ENCODE measurements at places on chromosomes 6 and 20.

DNA sequence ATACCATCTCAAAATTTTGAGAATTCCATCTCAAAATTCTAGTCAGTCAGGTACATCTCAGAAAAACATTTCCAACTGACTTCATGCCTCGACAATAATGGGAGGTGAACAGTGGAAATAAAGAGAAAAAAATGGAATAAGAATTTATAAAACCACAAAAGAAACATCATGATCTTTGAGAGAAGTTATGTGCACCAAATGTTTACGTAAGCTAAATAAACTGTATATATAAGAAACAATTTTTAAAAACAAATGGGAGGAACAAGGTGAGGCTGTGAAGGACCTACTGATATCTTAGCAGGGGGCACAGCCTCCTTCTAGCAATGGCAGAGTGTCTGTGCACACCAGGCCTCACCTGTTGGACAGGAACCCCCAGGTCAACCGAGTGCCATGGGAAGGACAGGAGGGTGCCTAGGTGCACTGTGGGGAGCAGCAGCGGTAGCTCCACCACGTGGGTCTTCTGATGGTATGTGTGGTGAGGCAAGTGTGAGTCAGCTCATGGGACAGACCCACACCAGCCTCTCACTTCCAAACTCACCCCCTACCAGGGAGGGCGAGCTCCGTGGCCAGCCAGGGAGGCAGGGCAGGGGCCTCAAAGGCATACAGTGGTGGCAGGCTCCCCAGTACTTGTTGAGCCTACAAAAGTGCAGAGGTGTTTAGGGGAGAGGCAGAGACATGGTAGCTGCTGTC lies 23.2 kb downstream of the DIDO1 start:
- no peak for DNase-seq

DNA sequence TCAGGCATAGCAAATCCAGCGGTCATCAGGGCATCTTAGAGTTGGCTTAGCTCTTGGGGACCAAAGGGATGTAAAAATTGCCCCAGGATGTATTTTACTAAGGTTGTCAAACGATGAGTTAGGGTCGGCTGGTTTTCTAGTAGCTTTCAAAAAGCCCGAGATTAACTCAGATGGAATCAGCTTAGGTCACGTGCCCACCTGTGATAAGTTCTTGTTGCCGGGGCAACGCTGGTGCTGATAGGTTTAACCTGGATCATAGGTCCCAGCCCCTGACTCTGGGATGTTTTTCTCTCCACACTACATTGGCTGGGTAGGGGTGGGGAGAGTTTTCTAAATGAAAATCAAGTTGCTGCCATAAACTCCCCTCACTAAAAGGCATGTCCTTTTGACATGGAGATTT lies 257.3 kb upstream of the SULF2 start:
- DNase-seq, result no peak

- DNase-seq, result no peak
These were observed 231.8 kb upstream of the RREB1 start for GRCh38 chr6:6875818-6876470.

- no peak for DNase-seq
These were observed 524.9 kb downstream of the PHF3 start for GRCh38 chr6:64160486-64160885.

- DNase-seq, result no peak
These were observed 20.3 kb downstream of the CCDC170 start for GRCh38 chr6:151514000-151514730.

DNA sequence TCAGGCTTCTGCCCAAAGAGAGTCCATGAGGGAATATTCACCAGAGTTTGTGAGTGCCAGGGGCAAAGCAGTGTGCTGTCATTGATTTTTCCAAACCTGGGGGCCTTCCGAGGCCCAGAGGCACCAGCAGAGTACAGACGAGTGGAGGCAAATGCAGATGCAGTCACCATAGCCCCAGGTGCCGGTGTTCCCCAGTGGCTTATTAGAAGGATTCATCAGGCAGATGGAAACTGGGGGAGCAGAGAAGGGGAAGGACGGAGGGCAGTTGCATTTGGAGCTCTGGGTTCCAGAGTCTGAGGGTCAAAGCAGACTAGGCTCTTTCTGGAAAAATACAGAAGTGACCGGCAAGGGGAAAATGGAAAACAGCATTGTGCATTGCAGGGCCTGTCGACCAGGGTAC lies 184.2 kb downstream of the ANKRD60 start:
- DNase-seq, result no peak

DNA sequence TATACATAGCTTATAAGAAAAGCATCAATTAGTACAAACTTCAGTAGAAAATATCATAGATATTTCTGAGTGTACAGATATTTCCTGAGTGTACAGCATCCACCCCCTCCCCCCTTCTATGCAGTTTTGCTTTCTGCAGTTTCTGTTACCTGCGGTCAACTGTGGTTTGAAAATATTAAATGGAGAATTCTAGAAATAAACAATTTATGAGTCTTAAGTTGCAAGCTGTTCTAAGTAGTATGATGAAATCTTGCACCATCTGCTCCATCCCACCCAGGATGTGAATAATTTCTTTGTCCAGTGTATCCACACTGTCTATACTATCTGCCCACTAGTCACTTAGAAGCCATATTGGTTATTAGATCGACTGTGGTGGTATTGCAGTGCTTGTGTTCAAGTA lies 15.8 kb upstream of the GPR63 start:
- DNase-seq, result no peak

GRCh38 chr6:76633259-76633658 lies 560.8 kb upstream of the IMPG1 start:
- peak; percentile 10 for DNase-seq

DNA sequence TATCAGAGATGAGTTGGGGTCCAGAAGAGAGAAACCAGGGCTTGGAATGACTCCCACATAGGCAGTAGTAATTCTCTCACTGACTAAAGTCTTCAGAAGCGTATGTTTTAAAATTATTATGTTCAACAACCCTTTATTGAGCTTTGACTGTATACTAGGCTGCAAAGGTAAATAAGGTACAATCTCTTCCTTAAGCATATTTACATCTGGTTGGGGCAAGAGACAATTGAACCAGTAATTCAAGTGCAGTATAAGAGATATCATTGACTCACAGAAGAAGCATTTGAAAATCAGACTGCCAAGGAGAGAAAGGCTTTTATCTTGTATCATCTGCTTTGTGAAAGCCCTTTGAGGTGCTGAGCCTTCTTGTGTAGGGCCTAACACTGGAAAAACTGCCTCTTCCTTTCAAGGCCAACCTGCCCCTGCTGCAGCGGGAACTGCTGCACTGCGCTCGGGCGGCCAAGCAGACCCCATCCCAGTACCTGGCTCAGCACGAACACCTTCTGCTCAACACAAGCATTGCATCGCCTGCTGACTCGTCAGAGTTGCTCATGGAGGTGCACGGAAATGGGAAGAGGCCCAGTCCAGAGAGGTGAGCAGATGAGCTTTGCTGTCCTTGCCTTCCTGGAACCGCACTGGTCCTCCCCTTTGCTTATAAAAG lies 39.3 kb upstream of the C20orf144 start:
- no peak for DNase-seq
